ENCODE measurements at places on chromosomes 5 and 9. TPM values are rescaled to one million over a fixed set of nuclear protein-coding genes. Genes with fewer than 3 reads are reported as not detected.

GRCh38 chr5:120365656-120366446 is 98.2 kb upstream of the PRR16 start:
- H3K27ac ChIP-seq: no peak overlapping the region
- H3K27me3 ChIP-seq: no peaks in the 10 kb centered on the region
- H3K4me3 ChIP-seq: no peak overlapping the region
- H3K4me1 ChIP-seq: no peaks in the 10 kb centered on the region

- H3K4me3 ChIP-seq: peak overlapping the region; percentile 50
- H3K27me3 ChIP-seq: peaks cover 65% of the 10 kb centered on the region
- DNase-seq: peak; percentile 68
- H3K4me1 ChIP-seq: peaks cover 21% of the 10 kb centered on the region
- H3K27ac ChIP-seq: peak overlapping the region; percentile 90
- peaks cover 7% of the 10 kb centered on the region for H3K36me3 ChIP-seq
These were observed 2.9 kb upstream of the FOXD1 start for GRCh38 chr5:73451224-73452130.

DNA sequence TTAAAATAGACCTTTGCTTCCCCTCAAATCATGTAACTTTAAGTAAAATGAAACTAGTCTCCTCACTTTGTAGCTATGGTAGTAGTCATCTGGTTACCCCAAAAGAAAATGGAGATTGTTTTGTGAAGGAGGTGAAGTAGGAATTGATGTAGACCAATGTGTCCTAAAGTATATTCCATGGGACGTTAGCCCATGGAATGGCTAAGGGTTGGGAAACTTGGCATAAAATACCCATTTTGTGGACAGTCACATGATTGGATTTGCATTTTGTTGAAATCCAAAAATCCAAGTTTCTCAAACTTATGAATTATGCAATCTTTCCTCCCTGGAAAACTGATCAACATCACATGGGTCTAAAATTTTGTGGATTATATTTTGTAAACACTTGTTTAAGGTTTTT is 290.6 kb downstream of the OSTF1 start:
- H3K36me3 ChIP-seq: no peaks in the 10 kb centered on the region
- DNase-seq: no peak
- H3K27me3 ChIP-seq: no peaks in the 10 kb centered on the region
- no peak overlapping the region for H3K4me3 ChIP-seq

DNA sequence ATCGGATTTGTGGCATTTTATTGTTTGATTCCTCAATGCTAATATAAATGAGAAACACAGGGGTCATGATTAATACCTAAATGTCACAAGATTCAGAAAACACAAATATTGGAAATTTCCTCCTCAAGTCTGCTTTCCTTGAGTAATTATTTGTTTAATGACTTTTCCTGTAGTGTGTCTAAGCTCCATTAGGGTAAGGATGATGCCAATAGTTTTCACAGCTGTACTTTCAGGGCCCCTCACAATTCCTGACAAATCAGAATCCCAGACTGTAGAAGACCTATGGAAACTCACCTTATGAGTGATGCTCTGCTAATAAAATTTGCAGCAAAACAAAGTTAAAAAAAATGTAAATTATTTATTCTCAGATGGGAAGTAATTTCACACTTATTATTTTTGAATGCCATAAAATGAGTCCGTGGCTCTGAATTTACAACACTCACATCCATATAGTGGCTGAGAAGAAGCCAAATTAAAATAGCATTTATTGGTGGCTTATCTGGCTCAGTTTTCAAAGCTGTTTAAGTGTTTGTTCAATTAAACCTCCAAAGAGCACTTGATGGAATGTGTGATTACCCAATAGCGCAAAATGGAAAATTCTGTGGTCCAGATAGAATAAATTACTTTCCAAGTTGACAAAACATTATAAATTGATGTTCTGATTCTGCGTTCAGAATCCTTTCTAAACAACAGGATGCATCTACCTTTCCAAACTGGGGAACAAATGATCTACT is 1.6 kb upstream of the SPINK14 start:
- H3K4me3 ChIP-seq: no peak overlapping the region
- H3K27ac ChIP-seq: no peak overlapping the region
- DNase-seq: no peak
- no peaks in the 10 kb centered on the region for H3K36me3 ChIP-seq

- DNase-seq: no peak
- H3K4me3 ChIP-seq: peak overlapping the region; percentile 98
- H3K36me3 ChIP-seq: peaks cover 2% of the 10 kb centered on the region
- no peaks in the 10 kb centered on the region for H3K27me3 ChIP-seq
- peak overlapping the region; percentile 99 for H3K27ac ChIP-seq
These were observed 679 bp downstream of the B4GALT1 start for GRCh38 chr9:33166231-33167083.

DNA sequence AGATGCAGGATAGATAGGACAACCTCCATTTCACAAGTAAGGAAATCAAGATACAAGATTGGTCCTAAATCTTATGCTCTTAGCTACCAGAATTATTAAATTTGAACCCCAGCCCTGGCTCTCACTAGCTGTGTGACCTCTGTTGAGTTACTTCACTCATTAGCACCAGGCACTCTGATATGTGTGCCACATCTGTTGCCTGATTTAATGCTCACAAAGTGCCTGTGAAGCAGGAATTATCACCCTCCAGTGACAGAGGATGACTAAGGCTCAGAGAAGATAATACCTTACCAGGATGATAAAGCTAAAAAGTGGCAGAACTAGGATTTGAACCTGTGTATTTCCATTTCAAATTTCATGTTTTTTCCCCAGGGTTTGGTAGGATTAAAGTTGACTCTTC is 110.0 kb downstream of the PLPPR1 start:
- H3K4me1 ChIP-seq: no peaks in the 10 kb centered on the region
- no peak overlapping the region for H3K4me3 ChIP-seq
- no peaks in the 10 kb centered on the region for H3K36me3 ChIP-seq
- no peak for DNase-seq
- no peaks in the 10 kb centered on the region for H3K27me3 ChIP-seq

DNA sequence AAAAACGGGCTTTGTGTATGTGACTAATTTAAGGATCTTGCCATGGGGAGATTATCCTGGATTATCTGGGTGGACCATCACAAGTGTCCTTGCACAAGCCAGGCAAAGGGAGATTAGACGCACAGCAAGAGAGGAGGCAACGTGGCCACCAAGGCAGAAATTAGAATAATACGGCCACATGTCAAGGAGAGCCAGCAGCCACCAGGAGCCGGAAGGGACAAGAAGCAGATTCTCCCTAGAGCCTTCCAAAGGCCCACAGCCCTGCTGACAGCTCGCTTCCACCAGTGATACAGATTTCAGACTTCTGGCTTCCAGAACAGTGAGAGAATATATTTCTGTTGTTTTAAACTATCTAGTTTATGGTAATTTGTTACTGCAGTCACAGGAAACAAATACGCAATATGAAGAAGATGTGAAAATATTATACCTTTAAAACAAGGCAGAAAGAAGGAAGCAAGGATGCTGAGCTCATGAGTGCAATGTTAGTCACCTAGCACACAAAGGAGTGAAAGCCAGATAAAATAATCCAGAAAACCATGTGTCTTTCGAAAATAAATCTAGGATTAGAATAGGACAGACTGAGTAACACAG is 28.7 kb upstream of the F2RL1 start:
- peaks cover 8% of the 10 kb centered on the region for H3K4me1 ChIP-seq
- H3K27me3 ChIP-seq: no peaks in the 10 kb centered on the region
- no peaks in the 10 kb centered on the region for H3K36me3 ChIP-seq
- H3K27ac ChIP-seq: peak overlapping the region; percentile 74
- H3K4me3 ChIP-seq: no peak overlapping the region

NR4A3 gene
- total RNA-seq: 48.2 TPM

BTNL3 gene
- total RNA-seq: not detected

Data from T-helper 17 cell (primary cell).